ENCODE measurements at places on chromosomes 7 and 10.

- DNase-seq, result no peak
Measured at GRCh38 chr7:17697128-17697881, 243.0 kb downstream of the SNX13 start.

DNA sequence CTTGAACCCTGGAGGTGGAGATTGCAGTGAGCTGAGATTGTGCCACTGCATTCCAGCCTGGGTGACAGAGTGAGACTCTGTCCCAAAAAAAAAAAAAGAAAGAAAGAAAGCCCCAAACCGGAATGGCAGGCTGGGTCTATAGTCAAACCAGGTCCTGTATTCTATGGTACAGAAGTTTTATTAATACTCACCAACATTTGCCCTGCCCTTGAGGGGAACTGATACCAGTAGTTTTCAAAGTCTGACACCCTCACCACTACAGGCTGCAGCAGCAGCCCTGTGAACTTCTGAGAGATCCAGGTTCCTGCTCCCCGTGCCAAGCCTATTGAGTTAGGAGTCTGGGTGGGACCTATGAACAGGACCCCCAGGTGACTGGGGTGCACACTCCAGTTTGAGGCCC is 80.6 kb downstream of the RGS10 start:
- DNase-seq, result no peak

DNA sequence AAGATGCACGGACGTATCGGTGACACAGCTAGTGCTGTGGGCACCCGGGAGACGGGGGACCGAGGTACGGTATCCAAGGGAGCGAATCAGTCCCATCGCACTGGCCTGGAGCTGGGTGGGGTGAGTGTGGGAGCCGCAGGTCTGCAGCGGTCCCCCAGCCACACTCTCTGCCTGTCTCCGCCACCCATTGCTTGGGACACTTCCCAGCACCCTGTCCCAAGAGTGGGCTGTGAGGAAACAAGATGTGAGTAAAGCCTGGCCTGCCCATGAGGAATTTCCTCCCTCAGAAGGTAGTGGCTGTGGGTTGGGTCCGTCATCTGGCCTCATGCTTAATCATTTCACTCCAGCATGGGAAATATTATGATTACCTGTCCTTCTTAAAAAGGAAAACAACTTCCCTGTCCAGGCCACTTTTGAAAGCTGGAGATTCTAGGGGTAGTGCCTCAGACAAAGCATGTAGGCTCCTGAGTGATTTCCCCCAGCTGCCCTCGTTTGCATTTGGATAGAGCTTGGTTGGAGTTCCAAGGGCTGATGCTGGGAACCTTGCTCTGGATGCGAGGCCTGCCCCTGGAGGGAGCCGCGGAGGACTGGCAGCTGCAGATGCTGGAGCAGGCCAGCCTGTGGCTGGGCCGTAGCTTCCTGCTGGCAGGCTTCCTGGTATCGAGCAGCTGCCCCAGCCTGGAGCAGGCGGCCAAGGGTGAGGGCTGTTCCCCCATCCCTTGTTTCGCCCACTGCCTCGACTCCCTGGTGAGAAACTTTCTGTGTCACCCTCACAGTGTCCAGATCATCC is 6.2 kb upstream of the ACTR3C start:
- DNase-seq, result no peak

DNA sequence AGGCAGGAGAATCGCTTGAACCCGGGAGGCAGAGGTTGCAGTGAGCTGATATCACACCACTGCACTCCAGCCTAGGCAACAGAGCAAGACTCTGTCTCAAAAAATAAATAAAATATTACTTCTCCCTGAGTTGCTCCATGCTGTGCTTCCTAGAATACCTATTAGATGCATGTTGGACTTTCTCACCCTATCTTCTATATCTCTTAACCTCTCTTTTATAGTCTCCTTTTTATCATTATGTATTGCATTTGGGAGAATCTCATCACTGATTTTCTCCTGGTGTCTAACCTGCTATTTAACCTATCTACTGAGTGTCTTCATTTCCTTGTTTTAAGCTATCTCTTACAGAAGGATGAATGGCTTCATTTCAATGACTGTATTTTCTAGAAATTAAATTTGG is 32.1 kb upstream of the NANOS1 start:
- DNase-seq, result no peak

- DNase-seq, result no peak
Measured at GRCh38 chr7:29039821-29040578, 81.9 kb upstream of the TRIL start.

DNA sequence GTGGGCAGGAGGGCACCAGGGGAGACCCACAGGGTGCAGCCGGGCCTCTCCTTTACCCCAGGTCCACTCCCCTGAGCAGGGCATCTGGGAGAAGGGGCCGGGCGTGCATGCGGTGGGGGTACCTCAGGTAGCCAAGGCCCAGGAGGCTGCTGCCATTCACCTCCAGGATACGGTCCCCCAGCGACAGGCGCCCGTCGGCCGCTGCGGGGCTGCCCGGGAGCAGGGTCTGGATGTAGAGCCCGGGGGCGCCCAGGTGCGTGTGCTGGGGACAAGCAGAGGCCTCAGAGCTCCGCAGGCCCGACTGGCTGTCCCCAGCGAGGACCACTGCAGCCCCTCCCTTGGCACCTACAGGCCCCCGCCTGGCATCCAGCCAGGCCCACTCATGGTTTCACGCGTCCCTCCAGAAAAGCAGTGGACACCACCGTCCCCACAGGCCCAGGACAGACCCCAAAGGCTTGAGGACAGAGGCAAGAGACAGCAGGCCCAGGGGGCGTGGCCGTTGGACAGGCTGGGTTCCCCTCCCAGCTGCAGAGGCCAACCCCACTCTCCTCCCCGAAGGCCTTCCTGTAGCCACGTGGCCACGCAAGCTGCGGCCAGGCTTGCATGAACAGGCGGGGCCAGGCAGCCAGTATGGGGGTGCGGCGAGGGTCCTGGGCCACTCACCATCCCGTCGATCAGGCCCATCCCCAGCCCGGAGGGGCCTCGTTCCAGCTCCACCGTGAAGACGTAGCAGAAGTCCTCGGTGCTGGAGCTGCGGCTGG is 24.3 kb downstream of the AP5Z1 start:
- no peak for DNase-seq

DNA sequence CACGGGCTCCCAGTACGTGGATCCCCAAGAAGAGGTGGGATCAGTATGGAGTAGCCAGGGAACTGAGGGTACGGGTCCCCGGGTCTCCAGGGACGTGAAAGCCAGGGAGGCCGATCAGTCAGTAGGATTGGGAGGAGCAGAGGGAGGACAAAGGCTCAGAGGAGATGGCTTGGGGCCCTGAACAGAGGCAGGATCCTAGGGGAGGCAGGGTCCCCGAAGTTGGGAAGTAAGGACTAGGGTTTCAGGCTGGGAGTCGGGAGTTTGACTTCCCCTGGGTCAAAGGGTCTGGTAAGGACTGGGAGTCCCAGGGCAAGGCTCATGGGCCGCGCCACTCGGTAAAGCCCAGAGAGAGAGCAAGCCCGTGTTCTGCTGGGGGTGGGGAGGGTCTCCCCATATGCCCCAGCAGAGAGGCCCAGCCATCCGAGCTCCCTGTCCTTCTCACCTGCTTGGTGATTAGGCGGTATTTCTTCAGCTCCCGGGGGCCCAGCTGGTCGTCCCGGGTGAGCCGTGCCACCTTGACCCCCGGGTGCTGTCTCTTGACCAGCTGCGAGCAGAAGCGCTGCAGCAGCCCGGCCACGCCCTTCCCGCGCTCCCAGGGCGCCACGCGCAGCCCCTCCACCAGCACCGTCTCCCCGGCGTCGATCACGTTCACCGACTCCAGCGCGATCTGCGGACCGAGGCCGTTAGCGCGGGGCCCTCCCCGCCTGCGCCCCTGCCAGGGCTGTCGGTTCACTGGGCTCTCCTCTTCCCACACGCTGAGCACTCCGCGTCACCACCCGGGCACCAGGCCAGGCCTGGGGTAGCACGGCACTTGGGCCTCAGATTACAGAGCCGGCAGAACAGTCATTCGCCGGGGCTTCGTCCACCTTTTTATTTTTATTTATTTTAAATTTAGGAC is 7.0 kb downstream of the NAT16 start:
- no peak for DNase-seq

DNA sequence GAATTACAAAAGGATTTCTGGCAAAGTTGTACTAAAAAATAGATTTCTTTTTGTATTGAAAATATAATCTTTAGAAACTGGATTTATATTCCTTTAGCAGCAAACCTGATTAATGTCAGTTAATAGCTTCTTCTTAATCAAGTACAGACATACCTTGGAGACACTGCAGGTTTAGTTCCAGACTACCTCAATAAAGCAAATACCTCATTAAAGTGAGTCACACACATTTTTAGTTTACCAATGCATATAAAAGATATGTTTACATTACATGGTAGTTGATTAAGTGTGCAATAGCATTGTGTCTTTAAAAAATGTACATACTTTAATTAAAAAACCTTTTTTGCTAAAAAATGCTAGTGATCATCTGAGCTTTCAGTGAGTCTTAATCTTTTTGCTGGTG is 215.0 kb downstream of the BICC1 start:
- no peak for DNase-seq

DNA sequence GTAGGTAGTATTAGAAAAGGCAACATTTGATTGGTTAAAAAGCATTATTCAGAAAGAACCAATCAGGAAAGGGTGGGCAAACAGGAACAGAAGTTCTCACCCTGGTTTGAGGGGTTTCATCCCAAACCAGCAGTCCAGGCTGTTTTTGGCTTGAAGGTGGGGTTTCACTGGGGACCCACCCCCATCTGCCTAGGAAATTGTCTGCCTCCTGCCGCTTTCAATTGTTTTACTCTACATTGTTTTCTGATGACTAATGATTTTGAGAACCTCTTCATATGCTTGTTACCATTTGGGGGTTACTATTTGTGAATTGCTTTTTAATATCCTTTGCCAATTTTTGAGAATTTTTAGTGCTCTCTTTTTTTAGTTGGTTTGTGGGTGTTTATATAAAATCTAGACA is 3.3 kb upstream of the PCBD1 start:
- DNase-seq, result no peak

- no peak for DNase-seq
Measured at GRCh38 chr7:148142660-148143248, 447.8 kb upstream of the C7orf33 start.
